Mesothelial cell of epicardium (in vitro differentiated cells): ENCODE measurements at places on chromosomes 13 and 19.

DNA sequence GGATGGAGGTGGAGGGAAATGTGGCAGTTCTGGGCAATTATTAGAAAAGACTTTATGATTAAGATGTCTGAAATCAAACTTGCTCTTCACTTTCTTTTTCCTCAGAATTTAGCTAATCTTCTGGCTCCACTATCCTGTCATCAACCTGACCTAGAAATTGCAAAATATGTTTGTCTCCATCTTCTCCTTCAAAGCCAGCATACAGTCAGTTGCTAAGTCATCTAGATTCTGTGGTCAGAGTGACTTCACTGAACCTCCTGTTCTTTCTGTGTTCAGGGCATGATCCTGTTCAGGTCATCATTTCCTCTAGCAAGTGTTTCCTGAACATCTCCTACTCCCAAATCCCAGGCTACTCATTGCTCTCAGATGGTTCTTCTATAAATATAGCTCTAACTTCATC is 10.8 kb upstream of the CCNA1 start:
- no peak for DNase-seq

GRCh38 chr19:45403781-45404556 is 900 bp downstream of the PPP1R13L start:
- peak; percentile 73 for DNase-seq

- DNase-seq: no peak
These were observed 10.8 kb downstream of the TMEM38A start for GRCh38 chr19:16671652-16672274.

- DNase-seq: no peak
These were observed 105.2 kb upstream of the SPACA7 start for GRCh38 chr13:112270951-112271350.

- no peak for DNase-seq
These were observed 383.7 kb downstream of the DIAPH3 start for GRCh38 chr13:59780058-59780457.

- DNase-seq: no peak
These were observed 10.8 kb downstream of the LDLR start for GRCh38 chr19:11100049-11100448.

DNA sequence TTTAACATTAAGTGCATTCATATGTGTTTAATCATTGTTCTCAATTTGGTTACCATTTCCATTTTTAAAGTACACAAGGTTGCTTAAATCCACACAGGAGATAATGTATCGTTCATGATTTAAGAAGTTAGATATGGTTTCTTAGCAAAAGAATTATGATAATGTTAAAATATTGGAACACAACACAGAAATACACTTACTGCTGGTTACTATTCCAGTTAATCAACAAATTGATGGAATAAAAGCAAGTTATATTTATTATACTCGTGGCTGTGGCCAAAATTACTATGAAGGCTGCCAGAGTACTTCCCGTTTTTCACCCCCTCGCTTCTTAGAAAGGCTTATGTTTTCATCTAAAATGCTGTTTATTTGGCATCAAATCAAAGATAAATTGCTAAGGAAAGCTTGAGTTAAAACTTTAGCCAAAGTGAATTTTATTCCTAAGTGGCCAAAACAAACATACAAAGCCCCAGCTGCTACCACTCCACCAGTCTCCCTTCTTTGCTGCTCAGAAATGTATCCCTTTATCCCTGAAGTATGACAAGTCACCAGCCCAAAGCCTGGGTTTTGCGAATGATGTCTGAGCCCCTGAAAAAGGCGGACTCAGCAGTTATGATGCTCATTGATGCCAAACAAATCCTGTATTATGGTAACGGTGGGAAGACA is 27.7 kb downstream of the LCP1 start:
- no peak for DNase-seq

DNA sequence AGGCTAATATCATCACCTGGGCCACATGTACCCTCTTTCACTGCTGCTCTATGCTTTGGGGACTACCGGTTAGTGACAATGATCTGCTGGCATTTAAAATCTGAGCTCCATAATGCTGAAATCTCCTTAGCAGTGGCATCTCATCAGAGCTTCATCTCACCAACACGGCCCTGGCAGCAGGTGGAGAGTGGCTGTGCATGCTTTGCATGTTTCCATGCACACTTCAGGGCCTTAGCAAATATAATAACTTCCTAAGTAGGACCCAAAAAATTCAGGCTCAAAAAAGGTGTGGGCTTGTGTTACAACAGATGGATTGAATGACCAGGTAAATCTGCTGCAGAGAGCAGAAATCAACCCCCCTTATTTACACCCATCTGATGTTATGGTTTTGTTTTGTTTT is 55.2 kb downstream of the ALOX5AP start:
- no peak for DNase-seq

DNA sequence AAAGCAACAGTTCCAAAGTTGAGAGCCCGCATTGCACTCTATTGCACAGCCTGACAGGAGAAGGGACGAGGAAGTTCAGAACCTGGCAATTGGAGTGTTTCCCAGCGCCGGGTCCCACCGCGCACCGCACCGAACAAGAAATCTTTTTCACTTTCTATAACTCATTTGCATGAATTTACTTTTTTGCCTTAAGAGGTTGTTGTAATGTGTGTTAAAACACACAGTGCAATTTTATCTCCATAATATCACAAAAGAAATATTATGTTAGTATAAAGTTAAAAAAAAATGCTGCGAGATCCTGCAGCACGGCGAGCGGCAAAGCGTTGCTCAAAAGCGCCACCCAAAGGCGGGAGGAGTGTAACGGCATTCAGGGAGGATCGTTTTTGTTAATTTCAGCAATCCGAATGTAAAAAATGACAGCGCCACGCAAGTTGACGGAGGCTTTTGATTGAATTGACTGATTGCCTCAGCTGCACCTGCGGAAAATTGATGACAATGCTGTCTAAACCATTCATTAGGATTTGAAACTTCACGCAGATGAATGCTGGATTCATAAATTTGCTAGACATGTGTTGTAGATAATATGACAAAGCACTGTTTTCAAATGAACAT is 303.6 kb upstream of the ZNF507 start:
- DNase-seq: peak; percentile 79

GRCh38 chr13:76148926-76149325 is 512.8 kb downstream of the LMO7 start:
- no peak for DNase-seq
